Ovary (tissue), 10 donors: ENCODE measurements at places on chromosomes 3 and 15.

DNA sequence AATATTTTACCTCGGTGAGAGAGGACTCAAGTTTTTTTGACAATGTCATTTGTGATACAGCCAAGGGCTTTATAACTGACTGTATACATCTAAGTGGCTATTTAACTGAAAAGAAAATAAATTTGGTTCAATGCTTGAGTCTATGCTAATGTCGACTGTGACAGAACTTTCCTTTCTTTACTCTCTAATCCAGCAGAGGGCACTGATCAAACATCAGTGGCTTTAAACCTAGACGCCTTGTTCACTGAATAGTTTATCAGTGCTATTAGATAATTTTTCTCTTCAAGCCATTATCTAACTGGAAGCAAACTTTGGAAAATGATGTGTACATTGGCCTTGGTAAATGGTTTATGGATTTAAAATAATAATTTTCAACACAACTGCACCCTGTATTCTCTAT lies 285.1 kb downstream of the CHL1 start:
- DNase-seq = no peak

DNA sequence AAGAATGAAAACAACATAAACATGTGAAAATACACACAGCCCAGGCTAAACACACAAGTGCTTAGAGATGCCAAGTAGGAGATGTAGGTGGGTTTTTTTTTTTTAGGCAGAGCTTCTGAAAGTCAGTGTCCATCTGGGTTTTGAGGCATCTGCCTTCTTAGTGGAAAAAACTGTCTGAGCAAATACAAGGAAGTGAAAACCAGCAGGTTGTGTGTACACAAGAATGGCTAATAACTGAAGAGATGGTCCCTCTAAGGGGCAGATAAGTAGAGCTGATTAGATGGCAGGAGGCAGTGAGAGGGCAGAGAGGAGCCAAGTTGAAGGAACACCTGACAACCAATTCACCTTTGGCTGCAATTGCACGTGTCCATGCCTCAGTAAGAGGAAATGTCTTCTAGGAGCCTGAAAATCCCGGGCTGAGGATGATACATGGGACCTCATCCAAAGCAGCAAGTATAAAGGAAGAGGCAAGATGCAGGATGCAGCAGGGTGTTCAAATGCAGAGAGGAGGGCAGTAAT lies 34.9 kb downstream of the CYP19A1 start:
- no peak for DNase-seq

GRCh38 chr15:101266787-101267186 lies 10.5 kb downstream of the SELENOS start:
- no peak for DNase-seq

GRCh38 chr15:23854203-23854911 lies 167.3 kb upstream of the NDN start:
- DNase-seq = no peak

DNA sequence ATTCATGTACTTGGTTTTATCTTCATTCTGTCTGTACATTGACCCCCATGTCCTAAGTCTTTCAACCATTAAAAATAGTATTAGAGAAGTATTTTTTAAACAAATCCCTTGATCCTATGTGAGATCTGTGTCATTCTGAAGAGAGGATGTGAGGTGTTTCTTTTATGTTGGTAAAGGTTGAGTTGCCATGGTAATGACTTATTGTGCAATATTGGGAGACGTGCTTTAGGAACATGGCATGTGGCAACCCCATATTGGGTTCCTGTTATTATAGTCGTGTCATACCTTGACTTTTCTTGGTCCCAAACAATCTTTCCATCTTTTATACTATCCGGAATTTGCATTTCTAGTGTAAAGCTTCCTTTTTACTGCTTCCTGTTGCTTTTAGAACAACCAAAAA lies 203.1 kb downstream of the KCNAB1 start:
- DNase-seq = no peak
